ENCODE measurements at places on chromosomes 3 and 15. TPM values are rescaled to one million over a fixed set of nuclear protein-coding genes. Genes with fewer than 3 reads are reported as not detected.

Gene FSD2
- not detected for total RNA-seq

Gene TRANK1
- 11.7 TPM for total RNA-seq

Gene ALDH1A2
- 0.19 TPM for total RNA-seq

Gene BOC
- not detected for total RNA-seq

DNA sequence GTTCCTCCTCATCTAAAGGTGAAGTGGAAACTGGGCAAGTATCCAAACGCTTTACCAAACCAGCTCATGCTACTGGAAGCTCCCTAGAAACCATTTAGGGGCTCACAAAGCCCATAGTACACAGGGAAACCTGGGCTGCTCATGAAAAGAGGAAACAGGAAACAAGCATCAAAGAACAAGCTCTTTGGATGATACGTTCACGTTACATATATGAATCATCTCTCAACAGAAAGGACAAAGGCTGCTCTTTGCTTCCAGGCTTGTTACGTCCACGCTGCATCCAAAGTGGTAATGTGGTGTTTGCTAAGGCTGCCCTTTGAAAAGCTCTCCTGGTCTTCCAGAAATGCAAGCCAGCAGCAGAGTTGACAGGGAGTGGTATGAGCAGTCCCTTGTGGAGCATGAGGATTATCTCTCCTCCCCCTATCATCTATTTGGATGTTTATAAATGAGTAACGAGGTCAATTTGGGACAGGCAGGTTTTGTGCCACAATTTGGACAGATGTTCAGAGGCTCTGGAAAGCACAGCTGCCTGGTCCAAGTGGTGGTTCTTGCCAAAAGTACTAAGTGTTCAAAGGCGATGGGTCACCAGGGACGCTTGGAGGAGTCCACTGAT, 98.0 kb upstream of the RORA start:
- DNase-seq: no peak

- no peak for DNase-seq
Observed at GRCh38 chr15:50044406-50044805, 74.6 kb downstream of the ATP8B4 start.

GRCh38 chr3:14581334-14582044, 41.3 kb upstream of the GRIP2 start:
- DNase-seq: no peak

- DNase-seq: no peak
Observed at GRCh38 chr3:136694321-136694720, 57.9 kb downstream of the STAG1 start.

DNA sequence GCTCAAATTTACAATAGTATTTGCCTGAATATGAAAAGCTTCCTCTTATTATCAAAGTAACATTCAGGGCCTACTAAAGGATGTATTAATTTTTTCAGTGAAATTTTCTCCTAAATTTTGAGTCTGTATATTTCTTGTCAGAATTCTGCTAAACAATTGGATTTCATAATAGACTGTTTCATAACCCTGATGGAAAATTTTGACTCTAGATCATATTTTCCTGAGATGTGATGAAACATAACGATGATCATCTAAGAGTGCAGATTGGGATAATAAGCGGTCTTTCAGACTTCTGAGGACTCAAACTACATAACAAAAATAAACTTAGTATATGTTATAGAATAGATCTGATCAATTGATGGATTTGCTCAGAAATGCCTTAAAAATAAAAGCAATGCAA, 574.5 kb upstream of the TBL1XR1 start:
- DNase-seq: no peak

GRCh38 chr3:166809520-166809919, 570.6 kb downstream of the ZBBX start:
- no peak for DNase-seq

DNA sequence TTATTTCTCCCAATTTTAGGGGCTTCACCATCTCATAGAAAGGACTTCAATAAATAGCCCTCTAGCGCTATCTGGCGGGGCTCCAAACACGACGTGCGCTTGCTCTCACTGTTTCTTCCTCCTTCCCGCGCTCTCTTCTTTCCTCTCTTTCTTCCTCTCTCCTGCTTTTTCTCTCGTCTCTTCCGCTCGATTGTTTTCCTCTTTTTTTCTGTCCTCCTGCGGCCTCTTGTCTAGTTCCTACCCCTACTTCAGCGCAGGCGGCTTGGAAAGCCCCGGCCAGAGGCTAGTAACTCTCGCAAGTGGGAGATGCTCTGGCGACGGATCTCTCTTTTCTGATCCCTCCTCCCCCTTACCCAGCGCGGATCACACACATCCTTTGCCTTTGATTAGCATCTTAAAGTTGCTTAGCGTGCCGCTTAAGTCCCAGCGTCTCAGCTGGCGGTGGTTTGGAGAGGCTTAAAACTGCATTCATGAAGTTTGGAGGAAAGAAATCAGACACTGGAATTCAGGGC, 6.2 kb upstream of the MEIS2 start:
- DNase-seq: no peak

- DNase-seq: no peak
Observed at GRCh38 chr3:33322412-33322811, 45.2 kb downstream of the FBXL2 start.

Data from activated CD4-positive, alpha-beta memory T cell treated with anti-CD3 and anti-CD28 coated beads for 36 hours (primary cell).